Effector CD8-positive, alpha-beta T cell (primary cell): ENCODE measurements at places on chromosomes 11 and 22.

GRCh38 chr11:44690651-44691050 is 36.1 kb upstream of the TSPAN18 start:
- DNase-seq: no peak

- DNase-seq: no peak
These were observed 50.4 kb downstream of the DBX1 start for GRCh38 chr11:20109731-20110445.

GRCh38 chr11:59117774-59118173 is 10.7 kb downstream of the FAM111B start:
- DNase-seq: no peak

- no peak for DNase-seq
These were observed 3.7 kb downstream of the TMEM123 start for GRCh38 chr11:102448869-102449224.

GRCh38 chr22:25750569-25751173 is 8.7 kb downstream of the MYO18B start:
- DNase-seq: no peak

- no peak for DNase-seq
These were observed 1.7 kb upstream of the KCNA4 start for GRCh38 chr11:30018495-30018894.
